ENCODE measurements at places on chromosomes 7 and 10.

- DNase-seq: no peak
Observed at GRCh38 chr7:17153536-17153935, 144.9 kb upstream of the AHR start.

- no peak for DNase-seq
Observed at GRCh38 chr10:46992803-46993561, 81.8 kb downstream of the PTPN20 start.

DNA sequence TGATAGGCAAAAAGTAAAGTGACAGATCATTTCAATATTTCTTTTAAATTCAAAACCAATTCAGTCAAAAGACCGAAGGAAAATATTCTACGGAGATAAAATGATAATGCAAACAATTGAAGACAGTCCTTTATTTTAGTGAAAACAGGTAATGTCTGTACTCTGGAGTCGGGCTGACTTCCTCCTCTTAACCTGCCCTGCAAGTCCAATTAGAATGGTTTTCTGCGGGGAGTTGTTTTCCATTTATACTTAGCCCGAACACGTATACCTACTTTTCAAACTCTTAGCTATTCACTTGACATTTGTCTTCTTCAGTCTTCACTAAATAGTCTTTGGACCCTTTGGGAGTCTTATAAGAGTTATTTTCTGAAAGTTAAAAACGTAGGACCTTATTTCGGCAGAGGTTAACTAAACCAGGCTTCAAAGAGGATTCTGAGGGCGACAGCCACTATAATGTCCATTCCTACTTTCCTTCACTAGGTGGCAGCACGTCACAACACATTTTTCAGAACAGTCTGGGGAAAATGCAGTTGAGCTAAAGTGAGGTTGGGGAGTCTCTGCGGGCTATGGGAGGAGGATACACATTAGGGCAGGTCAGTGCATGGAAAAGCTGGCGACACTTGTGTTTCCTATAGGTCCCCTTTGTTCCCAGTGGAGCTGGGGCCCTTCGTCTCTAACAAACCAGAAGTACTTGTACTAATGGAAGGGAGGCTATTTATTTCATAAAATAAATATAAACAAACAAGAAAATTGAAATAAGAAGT, 472.0 kb downstream of the KCNMA1 start:
- DNase-seq: no peak

- DNase-seq: no peak
Observed at GRCh38 chr10:178723-179122, 43.5 kb downstream of the ZMYND11 start.

DNA sequence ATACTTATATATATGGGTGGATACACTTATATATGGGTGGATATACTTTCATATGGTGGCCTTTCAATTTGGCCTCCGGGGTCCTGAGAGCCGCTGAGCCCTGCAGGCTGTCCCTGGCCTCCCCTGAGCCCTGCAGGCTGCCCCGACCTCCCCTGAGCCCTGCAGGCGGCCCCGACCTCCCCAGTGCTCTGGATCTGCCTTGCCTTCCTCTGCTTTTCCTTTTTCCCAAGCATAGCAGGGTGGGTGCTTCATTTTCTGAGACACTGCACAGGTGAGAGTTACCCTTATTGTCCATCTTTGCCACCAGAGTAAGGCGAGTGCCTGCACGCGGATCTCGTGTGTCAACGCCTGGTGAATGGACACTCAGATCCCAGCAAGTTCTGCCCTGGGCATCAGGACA, 106.6 kb downstream of the VIPR2 start:
- DNase-seq: no peak

All from D721Med (cell line).